Activated CD4-positive, alpha-beta T cell treated with anti-CD3 and anti-CD28 coated beads, Interleukin-2, amount 50 U/mL, for 4 hours (primary cell): ENCODE measurements at places on chromosomes 3 and 15.

DNA sequence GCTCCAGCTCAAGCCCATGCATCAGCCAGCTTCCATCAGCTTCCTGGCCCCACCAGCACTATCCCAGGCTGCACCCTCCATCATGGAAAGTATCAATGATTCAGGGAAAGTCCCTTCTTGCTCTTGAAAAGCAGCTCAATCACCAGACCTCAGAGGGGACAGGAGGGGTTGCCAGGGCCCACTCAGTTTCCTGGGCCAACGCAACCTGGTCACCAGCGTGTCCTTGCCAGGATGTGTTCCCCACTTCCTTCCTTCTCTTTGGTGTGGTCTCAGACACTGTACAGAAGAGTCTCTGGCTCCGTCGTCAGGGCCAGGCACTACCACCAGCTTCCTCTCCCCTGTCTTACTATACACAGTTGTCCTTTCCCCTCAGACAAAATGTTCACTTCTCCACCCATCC lies 3.0 kb downstream of the HDC start:
- peak; percentile 27 for DNase-seq

GRCh38 chr15:82743810-82744209 lies 34.1 kb upstream of the AP3B2 start:
- DNase-seq = no peak

DNA sequence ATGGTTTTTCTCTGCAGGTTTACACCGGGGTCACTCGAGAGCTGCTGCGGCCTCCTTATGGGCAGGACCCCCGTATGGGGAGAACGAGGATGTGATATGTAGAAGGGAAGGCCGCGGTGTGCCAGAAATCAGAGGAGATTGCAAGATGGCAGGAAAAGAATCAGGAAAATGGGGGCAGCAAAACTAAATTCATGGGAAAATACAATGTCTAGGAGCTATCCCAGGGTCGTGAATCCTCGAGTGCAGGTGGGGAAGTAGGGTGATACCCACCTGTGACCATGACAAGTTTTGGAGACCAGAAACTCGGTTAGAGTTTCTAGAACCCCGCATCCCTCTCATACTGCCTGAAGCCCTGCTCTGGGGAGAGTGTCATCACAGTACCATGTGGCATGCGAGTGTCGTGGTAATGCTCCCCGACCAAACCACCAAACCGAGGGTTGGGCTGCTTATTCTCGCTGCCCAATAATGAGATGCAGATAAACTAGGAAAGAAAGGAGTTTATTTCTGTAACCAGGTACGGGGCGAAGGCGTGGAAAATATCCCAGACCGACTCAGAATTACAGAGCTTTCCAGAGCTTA lies 781 bp downstream of the TRNT1 start:
- peak; percentile 37 for DNase-seq

GRCh38 chr15:99115300-99116215 lies 10.7 kb downstream of the SYNM start:
- no peak for DNase-seq

DNA sequence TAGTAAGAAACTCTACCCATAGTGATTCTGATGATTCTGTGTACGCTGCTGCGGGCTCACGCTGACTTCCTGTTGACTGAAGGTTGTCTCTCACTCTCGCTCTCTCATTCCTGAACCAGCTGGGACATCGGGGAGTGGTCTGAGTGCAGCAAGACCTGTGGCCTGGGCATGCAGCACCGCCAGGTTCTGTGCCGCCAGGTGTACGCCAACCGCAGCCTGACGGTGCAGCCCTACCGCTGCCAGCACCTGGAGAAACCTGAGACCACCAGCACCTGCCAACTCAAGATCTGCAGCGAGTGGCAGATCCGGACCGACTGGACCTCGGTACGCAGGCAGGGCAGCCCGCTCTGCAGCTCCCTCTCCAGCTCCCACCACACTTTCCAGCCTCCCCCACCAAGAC lies 63.6 kb upstream of the NR2E3 start:
- DNase-seq = no peak

GRCh38 chr3:196192036-196192523 lies 19.1 kb downstream of the ZDHHC19 start:
- peak; percentile 34 for DNase-seq

DNA sequence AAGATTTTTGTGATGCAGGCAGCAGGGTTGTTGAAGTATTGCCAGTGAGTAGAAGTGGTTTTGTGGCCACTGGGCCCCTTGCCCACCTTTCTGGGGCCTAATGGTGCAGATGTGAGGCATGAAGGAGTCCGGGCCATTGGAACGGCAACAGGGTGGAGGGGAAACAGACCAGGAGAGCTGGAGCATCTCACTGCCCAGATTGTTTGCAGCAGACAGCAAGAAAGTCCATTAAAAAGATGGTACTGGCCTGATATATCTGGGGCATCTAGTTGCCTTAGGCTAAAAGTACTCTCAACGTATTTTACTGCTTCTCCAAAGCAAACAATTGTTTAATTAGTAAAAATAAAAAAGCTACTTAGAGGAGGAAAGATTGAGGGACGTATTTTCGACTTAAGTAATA lies 298.4 kb downstream of the SATB1 start:
- DNase-seq = no peak

- DNase-seq = no peak
Measured at GRCh38 chr3:45559560-45560118, 34.9 kb upstream of the LIMD1 start.

- DNase-seq = no peak
Measured at GRCh38 chr3:48429960-48430707, at the start of gene PLXNB1. Gene PLXNB1, minus strand, starts transcription at chr3:48430086. Its CDS starts 5,475 bp downstream, at chr3:48424611.

- DNase-seq = no peak
Measured at GRCh38 chr3:55417211-55417610, 69.9 kb downstream of the WNT5A start.

GRCh38 chr15:97013491-97013890 lies 683.0 kb downstream of the NR2F2 start:
- no peak for DNase-seq

DNA sequence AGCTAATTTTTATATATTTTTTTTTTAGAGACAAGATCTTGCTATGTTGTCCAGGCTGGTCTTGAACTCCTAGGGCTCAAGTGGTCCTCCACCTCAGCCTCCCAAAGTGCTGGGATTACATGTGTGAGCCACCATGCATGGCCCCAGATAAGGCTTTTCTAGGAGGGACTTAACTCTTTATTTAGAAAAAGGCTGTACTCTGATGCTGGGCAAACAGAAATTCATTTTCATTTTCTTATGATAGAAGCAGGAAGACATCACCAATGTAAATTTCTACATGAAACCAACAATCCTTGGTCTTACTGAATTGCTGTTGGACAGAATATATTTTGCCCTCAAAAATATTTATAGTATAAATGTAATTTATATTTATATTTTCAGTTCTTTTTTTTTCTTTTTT lies 9.6 kb downstream of the NIPA1 start:
- DNase-seq = no peak

- no peak for DNase-seq
Measured at GRCh38 chr3:46187876-46188275, 20.2 kb downstream of the CCR1 start.

DNA sequence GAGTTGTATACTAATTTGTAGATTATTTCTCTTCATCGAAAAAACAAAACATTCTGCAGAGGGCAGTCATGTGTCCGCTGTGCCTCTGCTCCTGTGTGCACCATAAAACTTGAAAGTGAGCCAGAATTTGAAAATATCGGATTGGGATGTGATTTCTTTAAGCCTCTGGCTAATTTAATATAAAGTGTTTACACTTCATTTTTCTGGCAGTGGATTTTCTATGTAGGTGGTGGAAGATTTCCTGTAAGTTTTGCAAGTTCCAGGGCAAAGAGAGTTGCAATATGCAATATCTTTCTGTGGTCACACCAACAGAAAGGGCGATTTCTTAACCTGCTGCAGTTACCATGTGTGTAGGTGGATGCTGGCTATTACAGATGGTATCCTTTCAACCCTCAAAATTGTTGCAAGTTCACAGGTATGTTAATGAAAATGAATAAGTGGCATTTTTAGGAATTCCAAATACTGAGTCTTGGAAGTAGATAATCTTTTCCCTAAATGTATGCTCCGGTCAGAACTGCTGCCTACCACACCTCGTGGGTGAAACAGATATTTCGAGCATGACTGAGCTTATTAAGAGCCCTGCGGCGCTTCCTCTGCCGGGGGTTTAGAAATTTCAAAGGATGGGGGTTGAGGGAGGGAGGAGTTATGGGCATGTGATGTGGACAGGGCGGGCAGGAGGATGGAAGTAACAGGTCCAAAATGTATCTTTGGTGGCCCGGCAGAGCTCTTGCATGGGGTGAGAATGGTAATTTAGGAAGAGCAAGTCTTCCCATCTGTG lies 134.0 kb downstream of the PGPEP1L start:
- DNase-seq = no peak

DNA sequence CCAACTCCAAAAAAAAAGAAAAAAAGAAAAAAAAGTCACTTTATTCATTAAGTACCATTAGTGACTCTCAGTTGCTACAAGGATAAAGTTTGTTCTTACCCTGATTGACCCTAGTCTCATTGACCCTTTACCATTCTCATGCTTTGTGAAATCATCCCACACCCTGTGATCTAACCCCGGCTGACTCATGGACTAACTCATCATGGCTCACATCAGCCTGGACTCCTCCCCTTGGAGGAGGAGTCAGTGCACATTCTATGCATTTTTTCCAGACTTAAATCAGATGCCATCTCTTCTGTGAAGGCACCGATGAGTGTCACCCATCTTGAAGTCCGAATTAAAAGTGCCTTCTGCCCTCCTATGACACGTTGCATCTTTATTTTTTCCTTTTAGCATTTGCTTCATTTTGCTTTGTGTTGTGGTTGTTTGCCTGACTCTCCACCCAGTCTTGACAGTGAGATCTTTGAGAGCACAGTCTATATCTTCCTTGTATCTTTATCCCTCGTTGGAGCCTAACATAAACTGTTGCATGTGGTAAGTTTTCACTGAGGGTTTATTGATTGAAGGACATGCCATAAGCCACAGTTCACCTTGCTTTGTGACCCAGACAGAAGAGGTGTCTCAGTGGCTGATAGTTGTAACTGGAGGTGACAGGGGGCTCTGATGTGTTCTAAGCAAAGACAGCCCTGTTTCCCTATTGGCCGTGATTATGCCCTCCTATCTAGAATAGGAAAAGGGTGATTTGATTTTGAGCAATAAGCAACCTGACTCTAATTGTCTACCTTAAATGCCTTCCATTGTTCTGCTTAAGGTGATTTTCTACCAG lies 72.1 kb downstream of the IL1RAP start:
- peak; percentile 53 for DNase-seq

DNA sequence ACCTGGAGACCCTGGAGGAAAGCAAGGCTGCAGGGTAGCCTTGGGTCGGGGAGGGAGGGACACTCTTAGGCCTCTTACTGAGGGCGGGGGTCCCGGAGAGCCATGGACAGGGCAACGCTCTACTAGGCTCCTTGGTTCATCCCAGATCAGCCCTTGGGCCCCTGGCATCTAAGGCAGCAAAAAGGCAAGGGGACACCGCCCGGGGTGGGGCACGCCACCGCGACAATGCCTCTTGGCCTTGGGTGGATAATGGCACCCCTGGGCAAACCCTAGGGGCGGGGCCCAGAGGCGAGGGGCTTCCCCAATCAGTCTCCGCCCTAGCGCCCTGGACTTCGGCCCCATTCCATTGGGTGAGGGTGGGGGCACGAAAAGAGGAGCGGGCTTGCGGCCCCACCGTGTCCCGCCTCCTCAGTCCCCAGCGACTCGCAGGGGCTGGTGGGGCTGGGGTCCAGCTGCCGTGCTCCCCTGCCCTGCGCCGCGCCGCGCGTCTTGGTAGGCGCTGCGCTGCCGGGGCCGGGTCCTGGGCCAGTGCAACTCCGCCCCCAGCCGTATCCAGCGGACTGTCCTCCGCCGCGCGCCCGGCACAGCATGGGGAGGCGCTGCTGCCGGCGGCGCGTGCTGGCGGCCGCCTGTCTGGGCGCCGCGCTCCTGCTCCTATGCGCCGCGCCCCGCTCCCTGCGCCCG lies at the start of gene CHST13:
CHST13 (plus strand) TSS at position 411 of the 684 bp plus-strand sequence; CDS start at position 589, 178 bp downstream.
- no peak for DNase-seq

- DNase-seq = no peak
Measured at GRCh38 chr3:193086681-193087080, 154.3 kb upstream of the PLAAT1 start.

GRCh38 chr3:102916532-102916931 lies 481.7 kb downstream of the ZPLD1 start:
- DNase-seq = no peak

GRCh38 chr3:5798809-5799208 lies 611.3 kb downstream of the EDEM1 start:
- no peak for DNase-seq

GRCh38 chr15:39084674-39085530 lies 496.0 kb upstream of the THBS1 start:
- DNase-seq = no peak

GRCh38 chr3:140247775-140248174 lies 312.8 kb downstream of the CLSTN2 start:
- DNase-seq = no peak

DNA sequence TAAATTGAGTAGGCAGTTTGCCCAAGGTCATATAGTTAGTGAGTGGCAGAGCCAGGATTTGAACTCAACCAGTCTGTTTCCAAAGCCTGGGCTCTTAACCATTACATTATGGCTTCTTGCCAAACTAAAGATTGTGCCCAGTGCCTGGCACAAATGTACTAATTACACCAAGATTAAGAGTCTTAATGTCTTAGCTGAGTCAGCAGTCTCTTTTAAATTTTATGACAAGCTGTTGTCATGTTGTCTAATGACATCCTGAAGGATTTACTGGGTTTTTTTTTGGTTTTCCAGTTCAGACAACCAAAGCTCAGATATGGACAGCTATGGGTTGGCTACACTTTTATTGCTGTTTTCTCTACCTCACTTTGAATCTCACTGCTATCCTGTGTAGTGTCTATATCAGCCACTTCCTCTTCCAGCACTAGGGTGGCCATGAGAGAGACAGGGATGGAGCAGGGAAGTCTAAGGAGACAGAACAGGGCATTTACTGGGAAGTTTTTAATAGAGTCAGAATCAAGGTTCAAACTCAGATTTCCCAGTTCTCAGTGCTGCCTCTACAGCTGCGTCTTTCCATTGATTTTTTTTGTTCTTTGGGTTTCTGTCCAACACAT lies 10.5 kb downstream of the FBXL2 start:
- DNase-seq = no peak

GRCh38 chr3:66336333-66336766 lies 115.5 kb downstream of the SLC25A26 start:
- no peak for DNase-seq

GRCh38 chr3:175606650-175607318 lies 747.6 kb downstream of the NAALADL2 start:
- DNase-seq = no peak

GRCh38 chr15:75809986-75810750 lies 33.1 kb upstream of the UBE2Q2 start:
- DNase-seq = no peak

- no peak for DNase-seq
Measured at GRCh38 chr3:22244761-22245521, 493.9 kb upstream of the ZNF385D start.
